CD4-positive, alpha-beta T cell treated with Interleukin-21 for 1 hour (primary cell): ENCODE measurements at places on chromosomes 1 and 21.

DNA sequence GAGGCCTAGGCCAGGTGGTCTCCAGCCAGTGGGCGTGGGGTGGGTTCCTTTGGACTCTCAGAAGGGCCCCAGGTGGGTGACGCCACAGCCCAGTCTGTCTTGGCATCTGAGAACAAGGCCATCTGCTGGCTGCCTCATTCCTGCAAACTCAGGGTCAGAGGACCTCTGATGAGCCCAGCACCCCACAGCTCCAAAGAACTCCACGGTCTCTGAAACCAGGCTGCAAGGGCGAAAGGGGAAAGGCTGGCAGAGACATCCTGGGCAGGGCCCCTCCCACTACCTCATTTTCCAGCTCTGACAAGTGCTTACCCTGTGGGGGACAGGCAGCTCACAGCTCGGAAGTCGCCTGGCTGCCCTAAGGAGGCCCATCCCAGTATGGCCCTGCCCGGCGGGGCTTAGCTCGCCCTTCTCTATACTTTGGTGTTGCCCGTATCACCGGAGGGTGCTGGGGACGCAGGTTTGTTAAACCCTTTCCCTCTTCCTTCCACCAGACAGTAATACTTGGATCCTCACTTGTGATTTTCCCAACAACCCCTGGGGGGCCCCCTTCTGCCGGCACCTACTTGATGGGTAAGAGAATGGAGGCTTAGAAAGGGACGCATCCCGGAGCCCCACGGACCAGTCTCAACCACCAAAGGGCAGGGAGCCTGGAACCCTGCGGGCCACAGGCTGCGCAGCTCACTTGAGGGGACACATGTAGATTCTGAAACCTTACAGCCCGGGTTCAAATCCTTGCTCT is 10.9 kb upstream of the EDN2 start:
- no peak for DNase-seq

DNA sequence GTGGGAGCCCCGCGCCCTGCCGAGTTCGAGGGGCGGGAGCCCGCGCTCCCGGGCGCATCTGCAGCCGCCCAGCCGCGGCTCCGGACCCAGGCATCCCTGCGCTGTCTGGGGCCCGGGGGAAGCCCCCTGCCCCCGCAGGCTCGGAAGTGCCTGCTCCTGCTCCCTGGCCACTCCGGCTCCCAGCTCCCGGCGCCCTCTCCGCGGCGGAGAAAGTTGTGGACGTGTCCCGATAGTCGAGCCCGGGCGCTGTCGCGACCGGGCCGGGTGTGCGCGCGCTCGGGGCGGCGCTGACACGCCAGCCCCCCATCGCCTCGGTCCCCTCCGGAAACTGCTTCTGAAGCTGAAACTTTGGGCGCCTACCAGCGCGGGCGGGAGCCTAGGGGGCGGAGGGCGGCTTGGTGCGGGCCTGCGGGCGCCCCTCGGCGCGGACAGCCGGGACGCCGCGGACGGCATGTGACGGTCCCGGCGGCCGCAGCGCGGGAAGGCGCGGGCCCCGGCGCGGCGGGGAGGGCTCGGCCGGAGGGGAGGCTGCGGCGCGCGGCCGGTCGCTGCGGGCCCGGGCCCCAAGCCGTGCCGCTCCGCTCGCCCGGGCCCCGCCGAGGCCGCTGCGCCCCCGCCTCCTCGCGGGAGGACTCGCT is 515 bp downstream of the MAN1C1 start:
- DNase-seq = peak; percentile 39

DNA sequence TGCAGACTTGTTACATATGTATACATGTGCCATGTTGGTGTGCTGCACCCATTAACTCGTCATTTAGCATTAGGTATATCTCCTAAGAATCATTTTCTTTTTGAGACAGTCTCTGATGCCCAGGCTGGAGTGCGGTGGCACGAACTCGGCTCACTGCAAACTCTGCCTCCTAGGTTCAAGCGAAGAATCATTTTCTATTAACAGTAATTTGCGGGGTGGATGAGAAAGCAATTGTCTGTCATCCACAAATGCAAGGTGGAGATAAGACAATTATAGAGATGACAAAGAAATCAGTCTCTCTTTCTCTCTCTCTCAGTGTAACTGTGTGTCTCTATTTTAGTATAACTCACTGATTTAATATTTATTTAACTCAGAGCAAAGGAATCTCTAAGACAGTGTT is 131.0 kb upstream of the KIAA1614 start:
- no peak for DNase-seq

DNA sequence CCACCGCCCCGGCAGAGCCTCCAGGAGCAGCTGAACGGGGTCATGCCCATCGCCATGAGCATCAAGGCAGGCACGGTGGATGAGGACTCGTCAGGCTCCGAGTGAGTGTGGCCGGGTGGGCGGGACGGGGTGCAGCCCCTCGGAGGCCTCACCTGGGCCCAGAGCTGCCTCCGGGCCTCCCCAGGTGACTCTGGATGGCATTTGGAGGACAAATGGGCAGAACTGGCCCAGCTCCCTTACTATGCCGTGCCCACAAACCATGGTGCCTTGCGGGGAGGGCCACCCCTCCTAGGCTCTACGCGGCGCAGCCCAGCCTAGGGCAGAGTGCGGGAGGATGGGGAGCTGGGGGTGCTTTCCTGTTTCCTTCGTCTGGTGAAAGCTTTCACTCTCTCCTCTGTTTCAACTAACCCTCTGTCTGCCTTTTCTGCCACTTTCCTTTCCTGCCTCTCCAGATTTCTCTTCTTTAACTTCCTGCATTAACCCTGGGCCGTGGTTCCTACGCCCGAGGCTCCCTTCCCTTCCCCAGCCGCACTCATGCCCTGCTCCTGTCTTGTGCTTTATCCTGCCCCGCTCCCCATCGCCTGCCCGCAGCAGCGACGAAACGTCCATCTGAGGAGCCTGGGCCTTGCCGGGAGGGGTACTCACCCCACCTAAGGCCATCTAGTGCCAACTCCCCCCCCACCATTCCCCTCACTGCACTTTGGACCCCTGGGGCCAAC is 9.2 kb downstream of the PSRC1 start:
- no peak for DNase-seq

DNA sequence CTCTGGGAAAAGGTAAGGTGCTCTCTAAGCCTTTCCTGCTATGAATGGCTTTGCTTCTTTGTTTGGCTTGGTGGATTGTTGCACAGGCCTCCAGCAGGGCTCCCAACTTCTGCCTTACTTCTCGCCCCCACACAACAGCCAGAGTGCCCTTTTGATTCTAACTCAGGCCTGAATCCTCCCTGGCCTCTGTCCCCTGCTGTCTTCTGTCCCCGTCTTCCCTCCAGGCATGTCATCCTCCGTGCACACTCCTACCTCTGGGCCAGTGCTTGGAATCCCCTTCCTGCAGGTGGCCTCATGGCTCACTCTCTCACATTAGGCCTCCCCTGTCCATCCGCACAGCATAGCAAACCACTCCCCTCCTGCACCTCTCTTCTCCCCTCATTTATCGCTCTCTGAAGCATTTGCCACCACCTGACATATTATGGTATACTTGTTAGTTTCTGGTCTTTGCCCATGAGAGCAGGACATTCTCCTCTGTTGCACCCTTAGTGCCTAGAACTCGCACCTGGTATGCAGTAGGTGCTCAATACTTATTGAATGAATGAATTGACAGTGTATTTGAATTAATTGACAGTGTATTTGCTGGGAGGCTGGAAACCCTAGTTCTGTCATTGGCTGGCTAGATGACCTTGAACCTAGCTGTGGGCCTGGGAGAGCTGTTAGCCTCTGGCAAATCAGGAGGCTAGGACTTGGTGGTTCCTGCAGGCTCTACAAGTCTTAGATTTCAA is 2.9 kb downstream of the ZDHHC18 start:
- no peak for DNase-seq

DNA sequence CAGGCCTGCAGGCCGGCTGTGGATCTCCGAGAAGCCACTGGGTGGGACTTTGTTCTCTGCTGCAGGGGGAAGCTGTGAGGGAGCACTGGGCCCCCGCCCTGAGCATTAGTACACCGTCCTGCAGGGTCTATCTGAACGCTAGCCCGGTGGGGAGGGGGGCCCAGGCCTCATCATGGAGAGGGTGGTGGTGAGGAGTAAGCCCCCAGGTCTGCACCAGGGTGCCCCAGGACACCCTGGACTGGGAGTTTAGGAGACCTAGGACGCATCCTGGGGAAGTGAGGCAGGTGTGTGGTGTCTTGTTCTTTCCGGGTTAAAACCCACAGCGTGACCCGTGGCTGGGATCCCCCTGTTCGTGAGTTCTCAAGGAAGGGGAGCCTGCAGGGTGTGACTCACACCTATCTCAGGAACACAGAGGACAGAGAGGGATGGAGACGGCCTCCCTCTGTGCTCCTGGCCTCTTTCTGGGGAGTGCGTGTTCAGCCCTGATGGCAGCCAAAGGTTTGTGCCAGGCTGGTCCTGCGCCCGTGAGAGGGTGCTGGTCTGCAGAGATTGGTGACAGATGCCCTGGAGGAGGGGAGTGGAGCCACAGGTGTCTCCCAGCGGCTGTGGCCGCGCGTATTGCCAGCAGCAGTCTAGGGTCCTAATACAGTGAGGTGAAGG is 44.8 kb downstream of the AGPAT3 start:
- DNase-seq = no peak

- DNase-seq = no peak
Observed at GRCh38 chr1:172499636-172500141, 33.3 kb upstream of the SUCO start.

DNA sequence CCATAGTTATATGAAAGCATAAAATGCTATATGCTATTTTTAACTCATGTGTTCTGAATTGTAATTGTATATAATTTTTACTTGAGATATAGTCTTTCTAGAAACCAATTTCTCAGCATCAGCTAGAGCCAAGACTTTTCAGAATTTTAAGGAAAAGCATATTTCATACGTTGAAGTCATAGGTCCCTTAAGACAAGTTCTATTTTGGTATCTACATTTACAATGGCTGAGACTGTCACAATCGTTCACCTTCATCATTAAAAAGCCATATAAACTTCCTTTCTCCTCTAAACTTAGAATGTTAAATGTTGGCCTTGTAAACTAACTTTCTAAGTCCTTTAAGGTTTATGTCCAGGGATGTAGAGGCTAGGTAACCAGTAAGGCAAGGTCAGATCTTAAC is 104.1 kb downstream of the LRRC40 start:
- DNase-seq = no peak

DNA sequence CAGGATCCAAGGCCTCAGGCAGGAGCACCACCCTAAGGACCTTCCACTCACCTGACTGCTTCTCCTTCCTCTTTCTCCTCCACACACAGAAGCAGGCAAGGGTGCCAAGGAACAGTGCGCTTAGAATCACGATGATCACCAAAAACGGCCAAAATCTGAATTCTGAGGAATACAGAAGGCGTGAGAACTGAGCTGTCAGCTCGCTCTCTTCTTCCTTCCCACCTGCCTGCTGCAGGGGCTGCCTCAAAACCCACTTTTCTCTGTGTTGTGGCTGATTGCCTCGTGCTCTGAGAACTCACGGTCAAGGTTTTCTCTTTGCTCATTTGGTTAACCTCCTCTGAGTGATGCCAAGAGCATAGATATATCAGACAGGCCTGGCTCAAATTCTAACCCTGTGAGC is 23.8 kb downstream of the CD244 start:
- no peak for DNase-seq

GRCh38 chr1:214332946-214333798 is 52.2 kb downstream of the SMYD2 start:
- DNase-seq = peak; percentile 25

DNA sequence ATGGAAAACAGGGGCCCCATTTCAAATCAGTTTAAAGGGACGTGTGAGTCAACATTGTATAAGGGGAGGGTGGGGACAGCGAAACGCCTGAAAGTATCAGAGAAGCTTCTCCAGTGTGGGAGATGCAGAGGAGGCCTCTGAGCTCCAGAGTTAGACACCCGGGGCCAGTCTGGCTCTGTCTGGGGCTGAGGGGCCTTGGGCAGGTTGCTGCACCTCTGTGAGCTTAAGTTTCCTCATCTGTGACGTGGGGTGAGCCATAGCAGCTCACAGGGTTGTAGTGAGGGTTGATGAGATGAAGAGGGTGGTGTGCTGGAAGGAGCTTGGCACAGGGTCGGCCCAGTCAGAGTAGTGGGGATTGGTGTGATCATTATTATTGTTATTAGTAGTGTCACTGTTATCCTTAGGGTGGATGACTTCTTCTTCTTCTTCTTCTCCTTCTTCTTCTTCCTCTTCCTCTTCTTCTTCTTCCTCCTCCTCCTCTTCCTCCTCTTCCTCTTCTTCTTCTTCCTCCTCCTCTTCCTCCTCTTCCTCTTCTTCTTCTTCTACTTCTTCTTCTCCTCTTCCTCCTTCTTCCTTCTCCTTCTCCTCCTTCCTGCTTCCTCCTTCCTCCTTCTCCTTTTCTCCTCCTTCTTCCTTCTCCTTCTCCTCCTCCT is 282.0 kb downstream of the PTPRU start:
- no peak for DNase-seq

DNA sequence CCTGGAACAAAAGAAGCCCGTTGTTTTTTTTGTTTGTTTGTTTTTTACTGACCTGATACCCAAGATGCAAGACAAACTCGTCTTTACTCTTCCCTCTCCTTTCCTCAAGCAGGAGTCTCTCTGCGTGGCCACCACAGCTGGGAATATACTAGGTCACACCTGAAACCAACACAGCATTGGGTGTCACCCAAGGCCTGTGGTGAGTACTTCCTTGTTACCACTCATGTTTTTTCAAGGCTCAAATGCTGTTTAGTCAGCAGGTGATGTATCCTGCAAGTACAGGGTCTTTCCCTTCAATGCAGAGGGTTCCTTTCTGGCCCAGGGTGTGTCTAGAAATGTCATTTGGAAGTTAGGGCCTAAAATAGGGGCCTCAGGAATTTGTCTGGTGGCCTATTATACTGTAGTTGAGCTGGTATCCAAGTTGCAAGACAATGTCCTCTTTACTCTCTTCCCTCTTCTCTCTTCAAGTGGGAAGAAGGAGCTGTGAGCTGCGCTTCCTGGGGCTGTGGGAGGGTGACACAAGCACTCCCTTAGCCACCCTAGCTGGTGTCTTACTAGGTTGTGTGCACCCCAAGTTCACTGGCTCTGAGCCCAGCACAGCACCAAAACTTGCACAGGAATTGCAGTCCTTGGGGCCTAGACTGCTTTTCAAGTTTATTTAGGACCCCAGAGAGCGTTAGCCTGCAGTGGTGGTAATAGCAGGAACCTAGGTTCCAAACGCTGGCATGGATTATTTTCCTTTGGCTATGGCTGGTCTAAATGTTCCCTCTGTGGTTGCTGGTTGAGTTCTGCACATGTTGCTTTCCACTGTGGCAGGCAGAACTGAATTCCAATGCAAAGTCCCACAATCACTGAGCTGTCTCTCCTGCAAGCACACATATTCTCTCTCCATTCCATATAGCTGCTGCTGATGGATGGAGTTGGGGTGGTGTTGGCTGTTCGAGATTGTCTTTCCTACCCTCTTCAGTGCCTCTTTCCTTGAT is 91.4 kb upstream of the LYPLAL1 start:
- no peak for DNase-seq

GRCh38 chr21:24870633-24871032 is 736.6 kb downstream of the MRPL39 start:
- DNase-seq = no peak

- DNase-seq = no peak
Observed at GRCh38 chr1:33930346-33931110, 66.6 kb downstream of the HMGB4 start.

DNA sequence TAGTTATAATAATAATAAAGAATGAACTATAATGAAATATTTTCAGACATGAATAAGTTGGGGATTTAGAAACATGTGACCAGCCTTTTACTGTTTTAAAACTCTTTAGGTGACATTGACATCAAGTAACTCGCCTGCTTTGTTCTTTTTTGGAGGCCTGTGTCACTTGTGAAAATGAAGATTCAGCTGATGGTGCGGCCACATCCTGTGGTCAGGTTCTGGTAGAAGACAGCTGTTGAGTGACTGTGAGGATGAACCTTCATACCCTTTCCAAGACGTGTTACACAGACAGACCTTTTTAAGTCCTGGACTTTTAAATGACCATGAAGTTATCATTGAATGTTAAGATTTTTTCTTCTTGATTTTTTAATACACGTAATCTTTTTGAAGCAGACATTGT is 10.3 kb downstream of the UTS2 start:
- DNase-seq = peak; percentile 10
